ENCODE measurements at places on chromosomes 11 and 22.

- DNase-seq: no peak
Observed at GRCh38 chr11:115378557-115378956, 125.7 kb downstream of the CADM1 start.

DNA sequence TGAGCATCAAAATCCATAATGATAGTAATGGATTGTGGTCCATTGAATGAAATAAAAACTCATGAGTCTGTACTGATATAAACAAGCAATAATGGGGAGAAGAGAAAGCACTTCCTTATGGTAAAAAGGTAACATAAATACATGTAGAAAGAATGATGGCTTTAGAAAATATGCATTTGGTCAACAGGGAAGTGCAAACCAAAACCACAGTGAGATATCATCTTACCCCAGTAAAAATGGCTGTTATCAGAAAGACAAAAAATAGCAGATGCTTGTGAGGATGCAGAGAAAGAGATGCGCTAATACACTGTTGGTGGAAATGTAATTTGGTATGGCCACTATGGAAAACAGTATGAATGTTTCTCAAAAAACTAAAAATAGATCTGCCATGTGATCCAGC, 6.9 kb upstream of the MMP20 start:
- DNase-seq: no peak

DNA sequence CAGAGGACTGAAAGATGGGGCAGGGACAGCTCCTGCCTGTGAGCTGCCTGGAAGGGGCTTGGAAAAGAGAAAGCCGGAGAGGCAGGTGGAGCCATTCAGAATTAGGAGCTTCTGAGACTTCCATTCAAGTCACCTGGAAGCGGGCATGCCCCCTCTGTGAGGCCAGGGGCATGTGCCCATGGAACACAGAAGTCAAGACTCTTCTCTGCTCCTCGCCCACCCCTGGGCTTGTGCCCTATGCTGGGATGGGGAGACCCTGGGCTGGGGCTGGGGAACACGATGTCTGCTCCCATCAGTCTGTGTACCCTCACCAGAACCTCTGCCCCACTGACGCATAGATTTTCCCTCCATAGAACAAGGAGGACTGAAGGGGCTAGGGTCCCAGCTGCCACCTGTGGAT, 372.0 kb downstream of the SHANK2 start:
- no peak for DNase-seq

- no peak for DNase-seq
Observed at GRCh38 chr11:15807827-15808226, 548.5 kb downstream of the SOX6 start.

DNA sequence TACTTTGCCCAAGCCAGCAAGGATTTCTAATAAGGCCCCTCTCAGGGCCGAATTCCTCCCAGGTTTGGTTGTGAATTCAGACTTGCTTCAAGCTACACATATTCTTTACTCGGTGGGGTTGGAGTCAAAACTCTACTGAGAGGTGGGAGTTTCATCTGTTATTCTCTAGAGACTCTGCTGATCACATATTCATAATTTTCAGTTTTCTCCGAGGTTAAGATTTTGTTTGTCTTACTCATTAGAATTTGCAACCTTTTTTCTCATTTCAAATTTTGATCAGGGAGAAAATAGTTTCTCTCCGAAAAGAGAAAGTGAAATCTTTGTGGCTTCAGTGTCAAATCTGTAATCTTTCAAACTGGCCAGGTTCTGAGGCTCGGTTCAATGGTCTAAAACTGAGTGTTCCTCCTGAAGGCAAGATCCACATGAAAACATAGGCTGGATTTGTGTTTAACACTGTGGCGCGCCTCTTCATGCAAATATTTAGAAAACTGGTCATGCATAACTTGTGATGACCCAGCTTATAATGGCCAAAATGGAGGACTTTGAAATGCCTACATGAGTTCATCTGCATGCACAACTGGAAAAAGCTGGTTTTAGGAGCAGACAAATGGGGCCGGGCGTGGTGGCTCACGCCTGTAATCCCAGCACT, 21.5 kb upstream of the GSTP1 start:
- DNase-seq: no peak

- no peak for DNase-seq
Observed at GRCh38 chr11:65291613-65292012, 23.1 kb upstream of the CDC42EP2 start.

DNA sequence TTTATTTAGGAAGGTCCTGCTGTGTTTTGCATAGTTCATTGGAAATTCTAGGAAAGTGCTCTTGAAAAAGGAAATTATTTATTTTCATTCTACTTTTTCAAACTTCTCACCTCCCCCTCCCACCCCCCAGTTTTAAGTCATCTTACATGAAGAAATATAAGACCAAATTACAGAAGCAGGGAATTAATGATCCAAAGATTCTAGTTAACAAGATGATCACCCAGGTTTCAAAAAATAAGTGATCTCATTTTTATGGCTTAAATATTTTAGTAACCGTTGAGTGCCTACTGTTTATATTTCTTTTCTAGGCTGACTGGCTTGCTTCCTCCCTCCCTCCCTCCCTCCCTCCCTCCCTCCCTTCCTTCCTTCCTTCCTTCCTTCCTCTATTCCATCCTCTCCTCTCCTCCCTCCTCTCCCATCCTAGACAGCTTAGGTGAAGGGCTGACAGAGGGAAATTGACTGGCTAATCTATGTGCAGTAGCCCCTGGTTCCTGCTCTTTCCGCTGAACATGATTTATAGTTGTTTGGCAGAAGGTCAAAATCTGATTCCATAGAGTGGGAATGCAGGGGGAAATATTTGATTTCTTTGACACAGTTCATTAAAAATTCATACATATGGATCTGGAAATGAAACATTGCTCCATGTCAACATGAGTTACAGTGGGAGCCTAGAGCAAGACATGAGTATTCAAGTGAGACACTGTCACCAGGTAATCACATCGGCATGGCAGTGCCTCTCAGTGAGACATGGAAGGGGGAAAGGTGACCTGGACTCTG, 123.4 kb downstream of the COMMD9 start:
- no peak for DNase-seq

GRCh38 chr22:17131686-17132085, 10.5 kb upstream of the TMEM121B start:
- DNase-seq: no peak

GRCh38 chr11:12237381-12237784, 127.0 kb downstream of the MICAL2 start:
- no peak for DNase-seq

DNA sequence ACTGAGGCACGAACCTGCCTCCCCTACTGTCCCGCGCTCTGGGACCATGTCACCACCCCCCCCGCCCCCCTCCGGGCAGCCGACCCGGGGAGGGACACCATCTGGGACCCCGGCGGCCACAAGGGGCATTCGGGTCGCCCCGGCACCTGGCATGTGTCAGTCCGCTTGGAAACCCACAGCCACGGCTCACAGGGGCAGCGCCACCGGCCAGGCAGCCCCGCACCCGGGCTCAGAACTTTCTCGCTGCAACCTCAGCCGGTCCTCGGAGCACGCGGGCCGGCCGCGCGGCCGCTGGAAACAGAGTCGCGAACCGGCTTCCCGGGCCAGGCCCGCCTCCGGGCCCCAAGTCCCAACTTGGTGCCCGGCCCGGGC, 159.9 kb upstream of the GRK3 start:
- DNase-seq: no peak

- DNase-seq: no peak
Observed at GRCh38 chr11:73249853-73250783, 22.0 kb upstream of the P2RY6 start.

- DNase-seq: no peak
Observed at GRCh38 chr22:44187652-44188230, 7.0 kb downstream of the PARVG start.

DNA sequence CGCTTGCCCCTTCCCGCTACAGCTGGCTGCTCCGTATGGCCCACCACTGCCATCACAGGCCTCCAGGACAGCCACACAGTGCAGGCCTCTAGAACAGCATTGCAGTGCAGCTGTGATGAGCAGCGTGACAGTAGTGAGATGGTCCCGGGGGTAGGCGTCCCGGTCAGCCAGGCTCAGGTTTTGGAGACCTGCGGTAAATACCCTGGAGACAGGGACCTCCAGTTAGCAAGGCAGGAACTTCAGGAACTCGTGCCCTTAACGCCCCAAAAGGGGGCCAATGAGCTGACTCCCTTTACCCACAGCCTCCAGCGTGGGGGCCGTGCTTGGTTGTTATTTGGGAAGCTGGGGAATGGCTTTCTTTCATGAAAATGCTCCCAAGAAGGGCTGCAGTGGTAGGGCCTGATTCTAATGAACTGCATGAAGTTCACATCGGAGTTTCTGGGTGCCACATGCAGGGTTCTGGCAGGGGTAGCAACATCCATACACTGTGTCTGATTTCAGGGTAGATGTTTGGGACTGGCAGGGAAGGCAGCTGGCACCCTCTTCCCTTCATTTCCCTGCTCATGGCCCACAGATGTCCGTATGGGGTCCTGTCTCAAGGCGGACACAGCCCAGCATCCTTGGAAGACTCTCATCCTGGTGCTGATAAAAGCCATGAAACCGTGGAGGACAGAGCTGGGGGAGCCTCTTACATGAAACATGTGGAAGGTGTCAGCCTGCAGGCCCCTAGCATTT, 440.5 kb downstream of the TBC1D22A start:
- no peak for DNase-seq

DNA sequence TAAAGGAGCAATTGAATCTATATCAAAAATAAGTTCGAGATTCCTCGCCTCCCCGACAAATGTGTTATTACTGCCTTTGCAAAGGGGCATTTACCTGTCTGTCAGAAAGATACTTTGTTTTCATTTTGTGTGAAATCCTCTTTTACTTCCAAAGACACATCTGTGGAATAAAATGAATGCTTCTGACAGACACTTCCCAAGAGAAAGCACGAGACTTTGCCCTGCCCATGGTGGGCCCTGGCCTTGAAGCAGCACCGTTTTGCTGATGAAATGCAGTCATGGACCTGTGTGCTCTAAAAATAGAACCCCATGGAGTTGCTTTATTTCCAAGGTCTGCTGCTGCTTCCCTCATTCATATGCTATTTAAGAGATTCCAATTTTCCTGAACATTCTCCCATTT, 85.9 kb upstream of the USP47 start:
- DNase-seq: no peak

GRCh38 chr11:86523738-86524619, 148.4 kb downstream of the ME3 start:
- DNase-seq: peak; percentile 46

- DNase-seq: no peak
Observed at GRCh38 chr11:73475549-73476095, 99.4 kb downstream of the RELT start.

DNA sequence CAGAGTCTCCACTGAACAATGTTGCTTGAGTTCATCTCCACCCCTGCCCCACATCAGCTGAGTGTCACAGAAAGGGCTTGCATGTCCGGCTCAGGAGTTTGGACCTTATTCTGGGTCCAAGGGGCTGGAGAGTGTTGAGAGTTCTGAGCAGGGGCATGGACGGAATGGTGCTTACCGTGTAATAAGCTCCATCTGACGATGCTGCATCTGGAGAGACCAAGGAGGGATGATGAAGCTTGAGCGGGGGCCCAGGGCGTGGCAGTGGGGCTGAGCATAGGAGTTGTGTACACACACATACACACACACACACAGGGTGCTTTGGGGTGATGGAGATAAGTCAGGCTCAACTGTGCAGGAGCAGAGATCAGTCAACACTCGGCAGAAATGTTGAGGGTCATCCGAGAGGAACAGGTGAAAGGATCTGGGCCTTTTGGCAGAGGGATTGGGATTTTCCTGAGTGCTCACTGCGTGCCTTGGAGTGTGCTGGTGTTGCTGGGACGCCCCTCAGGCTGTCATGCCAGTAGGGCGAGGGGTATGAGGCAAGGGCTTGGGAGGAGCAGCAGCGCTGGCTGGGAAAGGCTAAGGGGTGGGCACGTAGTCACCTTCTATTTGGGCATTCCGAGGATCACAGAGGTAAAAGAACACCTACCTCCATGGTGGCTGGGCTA, 2.3 kb downstream of the USP35 start:
- DNase-seq: no peak

- DNase-seq: no peak
Observed at GRCh38 chr11:5807580-5807979, 1.1 kb upstream of the OR52N2 start.

- no peak for DNase-seq
Observed at GRCh38 chr11:22163394-22163797, 29.5 kb upstream of the ANO5 start.

DNA sequence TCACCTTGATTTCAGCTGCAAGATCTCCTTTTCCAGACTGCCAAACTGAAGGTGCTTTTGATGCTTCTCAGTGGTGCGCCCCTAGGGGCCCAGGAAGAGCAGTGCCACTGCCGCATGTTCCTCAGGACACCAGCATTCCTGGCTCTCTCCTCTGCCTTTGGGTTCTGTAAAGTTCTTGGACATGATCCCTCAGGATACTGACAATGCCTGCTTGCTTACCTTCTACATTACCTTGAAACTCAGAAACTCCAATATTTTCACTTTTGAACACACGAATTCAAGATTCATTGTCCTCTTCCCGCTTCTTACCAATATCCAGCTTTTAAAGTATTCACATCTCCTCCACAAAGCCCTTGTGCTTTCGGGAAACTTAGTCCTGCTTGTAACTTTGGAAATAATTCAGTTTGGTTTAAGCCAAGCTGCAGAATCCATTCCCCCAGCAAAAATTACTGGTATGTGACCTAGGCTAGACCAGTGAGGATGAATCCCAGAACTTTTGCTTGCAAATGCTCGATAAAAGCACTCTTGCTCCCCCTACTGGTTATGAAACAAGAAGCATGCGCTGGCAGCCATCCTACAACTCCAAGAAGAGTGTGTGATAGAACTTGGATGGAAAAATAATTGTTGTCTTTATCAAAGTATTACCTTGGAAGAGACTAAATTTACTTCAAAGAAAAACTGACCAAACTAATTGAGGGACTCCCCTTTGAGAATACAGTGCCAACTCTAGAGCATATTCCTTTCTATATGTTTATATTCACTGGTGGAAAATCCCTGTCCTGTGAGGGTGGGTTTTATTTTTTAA, 16.5 kb upstream of the OR5B21 start:
- DNase-seq: peak; percentile 39

DNA sequence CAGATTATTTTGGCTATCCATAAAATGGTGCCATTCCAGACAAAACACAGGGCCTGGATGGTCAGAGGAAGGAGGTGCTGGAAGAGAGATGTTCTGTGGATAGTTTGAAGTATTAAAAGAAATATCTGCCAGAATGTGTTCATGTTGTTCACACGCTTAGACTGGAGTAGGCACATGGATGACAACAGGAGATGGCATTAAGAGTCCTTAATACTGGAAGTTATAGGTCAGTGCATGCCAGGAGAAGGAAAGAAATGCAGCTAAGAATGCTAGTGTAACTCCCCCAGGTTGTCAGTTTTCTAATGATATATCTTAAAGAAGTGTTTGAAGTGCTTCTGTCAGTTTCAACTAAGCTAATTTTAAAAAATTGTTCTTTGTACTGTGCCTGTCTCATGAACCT, 20.2 kb downstream of the KREMEN1 start:
- DNase-seq: no peak

DNA sequence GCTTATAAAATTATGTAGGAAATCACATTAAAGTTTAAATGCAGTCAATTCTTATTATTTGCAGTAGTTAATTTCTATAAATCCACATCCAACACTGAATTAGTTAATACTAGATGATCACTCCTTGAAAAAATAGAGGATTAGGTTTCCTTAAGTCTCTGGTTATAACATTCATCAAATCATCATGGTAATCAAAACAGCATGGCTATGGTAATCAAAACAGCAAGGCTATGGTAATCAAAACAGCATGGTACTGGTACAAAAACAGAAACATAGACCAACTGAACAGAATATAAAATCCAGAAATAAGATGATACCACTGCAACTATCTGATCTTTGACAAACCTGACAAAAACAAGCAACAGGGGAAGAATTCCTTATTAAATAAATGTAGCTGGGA, 814.6 kb upstream of the CCDC179 start:
- DNase-seq: no peak

- DNase-seq: no peak
Observed at GRCh38 chr22:46739094-46739870, 1.2 kb upstream of the CERK start.

- DNase-seq: no peak
Observed at GRCh38 chr11:10566257-10566957, 2.1 kb downstream of the LYVE1 start.

Data from 8988T (cell line).